AG08396 (cell line): ENCODE measurements at places on chromosomes 11 and 22.
A peak's percentile ranks its signal among the peaks of the same experiment; 100 is the strongest.

DNA sequence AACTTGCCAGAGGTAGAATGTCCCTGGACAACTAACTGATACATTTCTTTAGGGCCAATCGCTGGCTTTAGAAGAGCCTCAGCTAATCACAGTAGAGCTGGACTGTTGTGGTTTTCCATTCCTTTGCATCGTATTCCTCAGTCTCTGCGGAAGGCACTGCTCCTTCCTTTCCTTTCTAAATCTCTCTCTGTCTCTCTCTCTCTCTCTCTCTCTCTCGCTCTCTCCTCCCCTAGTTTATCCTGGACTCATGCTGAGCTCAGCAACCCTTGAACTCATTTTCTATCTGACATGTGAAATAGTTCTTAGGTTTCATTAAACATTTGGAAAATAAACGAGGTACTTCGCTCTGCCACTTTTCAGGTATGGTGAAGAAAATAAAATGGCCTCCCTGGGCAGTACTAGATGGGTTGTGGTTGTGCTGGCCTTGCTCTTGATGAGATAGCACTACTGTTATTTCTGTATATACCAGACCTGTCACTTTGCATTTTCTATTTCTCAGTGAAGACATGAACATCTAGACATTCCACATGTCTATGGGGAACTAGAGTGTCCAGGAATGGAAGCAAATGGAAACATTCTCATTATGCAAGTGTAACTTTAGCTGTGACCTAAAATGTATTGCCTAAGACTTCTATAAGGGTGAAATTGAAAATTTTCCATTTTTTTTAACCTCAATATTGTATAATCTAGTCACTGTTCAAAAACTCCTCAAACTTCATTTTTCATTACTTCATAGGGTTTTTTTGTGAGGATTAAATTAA lies 12.0 kb upstream of the SESN3 start:
- DNase-seq, result no peak

DNA sequence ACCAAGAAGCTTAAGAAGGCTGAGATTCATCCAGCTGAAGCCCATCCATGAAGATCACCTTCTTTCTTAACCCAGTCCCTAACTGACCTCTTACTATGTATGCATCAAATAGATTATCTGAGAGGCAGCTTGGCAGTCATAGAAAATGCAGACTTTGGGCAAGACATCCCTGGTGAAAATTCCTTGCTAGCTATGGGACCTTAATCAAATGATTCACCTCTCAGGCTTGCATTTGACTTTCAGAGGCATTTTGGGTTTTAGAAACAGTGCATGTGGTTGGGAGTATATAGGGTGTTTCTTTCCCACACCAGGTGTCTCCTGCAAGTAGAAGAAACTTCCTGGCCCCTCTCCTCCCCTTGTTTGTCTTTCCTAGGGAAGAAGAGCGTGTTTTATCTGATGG lies 188.5 kb upstream of the ISX start:
- no peak for DNase-seq

GRCh38 chr11:76237914-76238313 lies 31.6 kb upstream of the WNT11 start:
- no peak for DNase-seq

DNA sequence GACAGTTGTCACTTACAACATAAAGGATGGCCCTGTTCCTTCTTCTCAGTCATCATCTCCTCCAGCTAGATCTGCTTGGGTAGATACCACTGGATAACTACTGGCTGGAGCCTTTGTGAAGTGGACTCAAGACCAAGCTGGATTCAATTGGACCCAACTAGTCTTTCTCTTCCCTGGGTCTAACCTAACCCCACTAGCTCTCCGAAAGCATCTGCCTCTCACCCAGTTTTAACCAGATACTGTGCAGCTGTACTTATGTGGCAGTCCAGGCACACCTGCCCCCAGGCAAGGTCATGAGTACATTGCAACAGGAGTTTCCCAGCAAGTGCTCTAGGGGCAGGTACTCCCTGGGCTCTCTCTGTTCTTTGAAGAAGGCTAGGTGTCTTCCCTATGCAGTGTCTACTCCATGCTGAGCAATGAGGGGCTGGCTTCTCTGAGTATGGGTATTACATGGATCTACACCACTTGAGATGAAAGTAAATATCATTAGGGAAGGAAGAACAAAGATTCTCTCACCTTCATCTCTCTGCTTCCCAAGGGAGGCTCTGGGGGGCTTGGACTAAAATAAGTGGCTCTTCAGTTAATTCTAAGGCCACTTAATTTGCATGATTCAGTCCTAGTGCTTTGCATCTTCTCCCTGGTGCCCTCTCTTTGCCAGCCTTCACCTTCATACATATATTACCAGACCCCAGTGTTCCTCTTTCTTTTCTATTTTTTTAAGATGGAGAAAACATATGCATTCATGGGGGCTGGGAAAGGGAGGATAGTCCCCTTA lies 236.1 kb downstream of the NXPE2 start:
- no peak for DNase-seq

- DNase-seq, result peak; percentile 22
These were observed 40.6 kb downstream of the RSF1 start for GRCh38 chr11:77779935-77780334.

DNA sequence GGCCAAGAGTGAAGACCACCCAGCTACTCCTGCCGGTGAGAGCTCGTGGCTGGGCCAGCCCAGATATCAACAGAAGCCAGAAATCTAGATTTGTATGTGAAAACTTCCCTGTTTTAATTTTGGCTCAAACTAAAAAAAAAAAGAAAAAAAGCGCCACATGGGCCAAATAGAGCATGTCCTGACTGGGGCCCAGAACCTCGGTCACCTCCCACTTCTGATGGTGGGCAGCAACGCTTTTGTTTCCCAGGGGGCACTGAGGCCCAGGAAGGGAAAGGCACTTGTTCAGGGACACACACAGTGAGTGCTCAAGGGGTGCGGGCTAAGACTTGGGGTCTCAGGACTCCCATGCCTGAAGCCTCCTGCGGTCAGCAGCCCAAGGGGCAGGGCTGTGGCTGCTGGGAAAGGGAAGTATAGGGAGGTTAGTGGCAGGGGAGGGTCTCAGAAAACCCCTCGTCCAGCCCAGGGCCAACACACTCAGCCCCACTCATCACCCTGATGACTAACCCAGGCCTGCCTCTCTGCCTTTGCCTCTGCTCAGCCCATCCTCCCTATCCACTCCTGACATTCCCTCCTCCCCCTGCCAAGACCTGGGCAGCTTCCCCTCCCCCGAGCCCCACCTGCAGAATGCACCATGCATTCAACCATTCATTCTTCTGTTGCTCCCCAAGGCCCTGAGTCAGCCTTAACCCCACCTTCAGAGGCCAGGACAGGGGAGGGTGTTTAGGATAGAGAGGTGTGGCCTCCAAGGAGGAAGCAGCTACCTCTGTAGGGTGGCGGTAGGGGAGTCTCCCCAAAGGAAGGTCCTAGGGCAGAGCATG lies 30.0 kb upstream of the TCF20 start:
- DNase-seq, result no peak

DNA sequence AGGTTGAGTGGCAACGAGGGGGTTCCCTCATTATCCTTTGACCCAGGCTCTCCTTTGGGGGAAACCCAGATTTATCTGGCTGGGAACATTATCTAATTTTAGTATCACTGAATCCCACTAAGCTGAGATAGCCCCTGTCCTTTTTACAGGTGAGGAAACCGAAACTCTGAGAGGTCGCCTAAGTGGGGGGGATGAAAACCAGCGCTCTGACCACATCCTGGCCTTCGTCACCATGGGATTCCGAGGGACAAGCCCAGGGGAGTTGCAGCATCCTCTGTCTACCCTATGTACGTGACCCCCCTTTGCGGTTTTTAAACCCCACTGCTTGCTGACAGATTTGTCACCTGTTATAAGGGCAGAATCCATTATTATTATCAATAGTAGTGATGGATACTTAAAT lies 61.0 kb downstream of the ISX start:
- no peak for DNase-seq

DNA sequence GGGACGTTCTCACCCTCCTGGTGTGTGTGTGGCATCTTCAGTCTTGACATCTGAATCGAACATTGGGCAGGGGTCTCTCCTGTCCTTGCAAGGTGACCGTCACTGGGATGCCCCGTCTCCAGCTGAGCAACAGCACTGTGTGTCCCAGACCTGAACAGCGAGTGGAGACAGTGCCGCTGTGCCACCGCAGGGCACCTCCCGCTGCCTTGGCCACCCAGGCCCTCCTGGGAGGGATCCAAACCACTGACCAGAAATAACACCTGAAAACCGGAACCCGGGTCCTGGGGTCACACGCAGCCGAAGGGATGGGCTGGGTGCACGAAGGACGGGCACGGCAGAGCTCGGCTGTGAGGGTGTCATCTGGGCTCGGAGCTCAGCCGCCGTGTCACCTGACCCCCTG lies 102.2 kb downstream of the BRD1 start:
- no peak for DNase-seq

DNA sequence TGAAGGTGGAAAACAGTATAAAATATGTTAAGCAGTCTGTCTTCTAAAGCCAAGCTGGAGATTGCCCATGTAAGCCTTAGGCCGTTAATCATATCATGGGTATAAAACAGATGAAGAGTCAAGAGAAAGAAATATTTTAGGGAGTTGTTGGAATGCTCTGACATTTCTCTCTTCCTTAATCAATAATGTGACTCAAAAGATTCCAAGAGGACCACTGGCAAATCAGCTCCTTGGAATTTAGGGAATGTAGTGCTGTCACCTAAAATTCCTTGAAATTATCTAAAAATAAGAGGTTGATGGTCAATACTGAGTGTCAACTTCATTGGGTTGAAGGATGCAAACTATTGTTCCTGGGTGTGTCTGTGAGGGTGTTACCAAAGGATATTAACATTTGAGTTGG lies 525.9 kb downstream of the KCNA4 start:
- no peak for DNase-seq

DNA sequence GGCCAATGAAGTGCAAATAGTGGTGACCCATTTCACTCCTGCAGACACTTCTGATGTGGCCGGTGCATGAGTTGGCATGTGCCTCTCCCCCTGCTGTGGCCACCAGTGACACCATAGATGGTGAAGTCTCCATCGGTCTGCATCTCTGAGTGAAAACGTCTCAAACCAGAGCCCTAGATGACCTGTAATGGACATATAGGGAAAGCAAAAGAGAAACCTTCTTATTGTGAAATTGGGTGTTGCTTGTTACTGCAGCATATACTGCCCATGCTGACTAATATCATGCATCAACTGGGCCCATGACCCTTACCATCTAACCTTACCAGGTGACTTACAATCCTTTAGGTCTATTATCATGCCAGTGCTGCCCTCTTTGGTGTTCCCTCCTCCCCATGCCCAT lies 11.7 kb upstream of the VPS37C start:
- DNase-seq, result no peak

GRCh38 chr11:128291007-128291406 lies 296.4 kb downstream of the ETS1 start:
- no peak for DNase-seq

- DNase-seq, result no peak
These were observed 21.5 kb upstream of the CABP2 start for GRCh38 chr11:67544616-67545242.

DNA sequence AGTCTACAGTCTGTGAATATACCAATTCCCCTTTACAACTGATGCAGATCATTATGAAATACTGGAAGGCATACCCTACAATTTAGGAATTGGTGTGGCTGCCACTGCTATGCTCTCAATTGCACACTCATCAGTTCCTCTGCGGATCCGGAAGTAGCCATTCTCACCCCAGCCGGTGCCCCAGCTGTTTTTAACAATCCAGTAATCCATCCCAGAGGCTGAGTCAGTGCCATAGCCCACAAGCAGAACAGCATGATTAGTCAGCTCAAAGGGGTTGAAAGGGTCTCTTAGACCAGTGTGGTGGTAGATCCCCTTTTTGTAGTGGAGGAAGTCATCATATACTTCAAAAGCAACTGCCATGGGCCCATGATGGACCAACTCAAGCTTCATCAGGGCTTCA lies 43.6 kb downstream of the CTSC start:
- no peak for DNase-seq

DNA sequence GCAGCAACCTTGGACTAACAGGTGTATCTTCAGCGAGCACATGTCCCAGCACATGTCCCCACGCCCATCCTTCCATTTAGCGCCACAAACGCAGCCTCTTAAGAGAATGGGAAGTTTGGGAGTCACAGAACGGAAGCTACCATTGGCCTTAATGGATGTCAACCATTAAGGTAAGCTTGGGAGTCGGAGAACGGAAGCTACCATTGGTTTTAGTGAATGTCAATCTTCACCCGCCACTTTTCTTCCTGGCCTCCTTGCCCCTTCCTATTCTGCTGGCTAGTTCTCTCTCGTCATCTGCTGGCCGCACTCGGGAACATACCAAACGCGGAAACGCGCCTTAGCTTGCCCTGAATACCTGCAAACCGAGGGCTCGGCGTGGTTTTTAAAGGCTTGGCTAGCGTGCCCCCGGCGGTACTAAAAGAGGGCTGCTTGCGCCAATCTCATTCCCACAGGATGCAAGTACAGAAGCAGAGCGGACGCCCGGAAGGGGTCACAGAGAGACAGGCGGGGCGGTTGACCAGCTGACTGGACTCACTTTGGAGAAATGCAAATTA lies 24.3 kb downstream of the GLYATL1 start:
- peak; percentile 43 for DNase-seq

DNA sequence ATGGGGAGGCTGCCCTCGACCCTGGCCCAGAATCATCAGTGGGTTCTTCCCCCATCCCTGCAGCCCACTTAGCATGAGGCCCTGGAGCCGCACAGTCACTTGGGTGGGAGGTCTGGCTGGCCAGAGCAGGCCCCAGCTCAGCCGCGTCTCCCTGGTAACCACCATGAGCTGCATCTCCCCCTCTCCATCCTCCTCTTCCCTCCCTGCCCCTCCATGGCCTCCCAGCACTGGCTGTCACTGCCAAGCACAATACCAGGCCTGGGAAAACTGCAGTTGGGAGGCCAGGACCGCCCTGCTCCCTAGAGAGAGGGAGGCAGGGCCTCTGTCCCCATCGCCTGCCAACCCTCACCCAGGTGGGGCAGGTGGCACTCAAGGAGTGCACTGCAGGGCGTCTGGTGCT lies 8.0 kb downstream of the CSDC2 start:
- DNase-seq, result no peak

- DNase-seq, result no peak
These were observed 27.4 kb downstream of the UBE2L3 start for GRCh38 chr22:21594865-21595452.

GRCh38 chr11:47057365-47057764 lies 119.3 kb downstream of the ARFGAP2 start:
- DNase-seq, result no peak

DNA sequence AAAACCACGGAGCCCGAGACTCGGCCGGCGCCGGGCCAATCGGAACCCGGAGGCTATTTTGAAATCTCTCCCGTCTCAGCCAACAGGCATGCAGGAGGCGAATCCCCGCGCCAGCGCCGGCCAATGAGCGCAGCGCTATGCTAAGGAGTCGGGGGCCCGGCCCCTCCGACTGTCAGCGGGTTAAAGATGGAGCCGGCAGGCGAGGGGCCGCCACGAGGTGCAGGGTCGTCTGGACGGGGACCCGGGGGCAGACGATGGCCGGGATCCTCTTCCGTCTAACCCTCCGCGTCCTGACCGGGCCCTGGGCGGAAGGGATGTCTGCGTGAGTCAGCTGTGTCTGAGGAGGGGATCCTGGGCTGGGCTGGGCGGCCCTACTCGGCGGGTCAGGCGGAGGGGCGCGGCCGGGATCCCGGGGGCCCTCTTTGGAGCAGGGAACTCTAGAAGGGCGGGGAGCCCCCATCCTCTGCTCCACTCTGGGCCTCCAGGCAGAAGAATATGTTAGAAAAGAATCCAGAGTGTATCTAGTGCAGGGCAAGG lies 10.0 kb downstream of the SDF2L1 start:
- DNase-seq, result peak; percentile 96
